ENCODE measurements at places on chromosomes 3 and 15. TPM values are rescaled to one million over a fixed set of nuclear protein-coding genes. Genes with fewer than 3 reads are reported as not detected.

DNA sequence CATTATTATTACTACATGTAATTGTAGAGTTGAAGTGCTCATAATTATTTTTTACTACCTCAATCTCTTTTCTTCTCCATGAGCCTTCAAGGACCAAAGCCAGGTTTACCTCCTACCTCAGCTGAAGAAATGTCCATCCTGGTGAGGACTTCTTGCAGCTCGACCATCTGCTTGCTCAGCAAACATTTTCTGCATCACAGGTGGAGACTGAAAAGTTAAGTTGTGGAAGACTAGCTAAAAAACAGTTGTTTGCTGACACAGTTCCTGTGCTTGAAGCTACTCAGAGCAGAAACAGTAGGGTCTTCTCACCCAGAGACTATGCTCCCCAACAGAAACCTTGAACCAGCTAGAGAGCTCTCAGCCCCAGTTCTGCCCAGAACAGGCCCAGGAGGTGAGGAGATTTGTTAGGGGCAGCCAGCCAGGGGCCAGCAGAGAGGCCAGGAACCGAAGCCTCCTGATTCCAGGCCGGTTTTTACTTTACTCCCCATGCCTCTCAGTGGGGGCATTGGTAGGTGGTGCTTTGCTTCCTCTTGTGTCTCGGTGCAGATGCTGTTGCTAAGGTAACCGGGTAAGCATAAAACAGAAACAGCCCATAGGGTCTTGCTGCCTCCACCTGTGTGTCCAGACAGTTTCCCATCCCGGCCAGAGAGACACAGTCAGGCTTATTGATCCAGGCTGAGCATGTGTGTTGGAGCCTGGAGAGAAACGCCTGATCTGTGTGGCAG lies 54.9 kb downstream of the CCNL1 start:
- DNase-seq: no peak

DNA sequence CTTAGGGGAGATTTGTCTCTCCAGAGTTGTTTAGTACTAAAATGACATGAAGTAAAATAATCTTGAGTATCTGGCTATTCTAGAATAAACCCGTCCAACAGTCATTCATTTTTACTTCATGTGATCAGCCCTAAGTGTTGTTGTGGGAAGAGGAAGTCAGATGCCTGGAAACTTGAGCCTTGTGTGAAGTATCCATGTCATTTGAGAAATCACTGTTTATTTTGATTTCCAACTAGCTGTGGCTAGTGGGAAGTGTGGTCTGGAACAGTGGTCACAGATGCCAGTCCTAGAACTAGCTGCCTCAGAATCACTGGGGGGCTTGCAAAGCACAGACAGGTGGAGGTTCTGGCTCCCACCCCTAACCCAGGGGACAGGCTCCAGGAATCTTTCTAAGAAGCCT lies 77.7 kb upstream of the LIMD1 start:
- DNase-seq: no peak

The SENP8 gene
- 0.19 TPM for polyA plus RNA-seq

DNA sequence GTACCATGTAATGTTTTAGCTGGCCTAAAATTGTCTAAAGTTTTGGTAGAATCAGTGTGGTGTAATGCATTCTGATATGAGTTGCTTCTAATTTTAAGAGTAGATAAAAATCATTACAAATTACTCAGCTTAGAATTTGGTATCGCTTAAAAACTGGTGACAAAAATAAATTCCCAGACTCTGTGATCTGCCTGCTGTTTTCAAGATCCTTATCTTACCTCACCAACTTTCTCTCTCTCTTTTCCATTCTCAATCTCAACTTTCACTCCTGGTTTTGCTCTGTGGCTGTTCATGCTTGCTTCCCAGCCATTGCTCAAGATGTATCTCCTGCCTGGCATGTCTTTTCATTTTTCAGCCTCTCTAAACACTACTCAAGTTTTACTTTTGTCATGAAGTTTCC lies 45.7 kb downstream of the TCF12 start:
- no peak for DNase-seq

The TGM5 gene
- not detected for polyA plus RNA-seq

The FBXO40 gene
- polyA plus RNA-seq: not detected

DNA sequence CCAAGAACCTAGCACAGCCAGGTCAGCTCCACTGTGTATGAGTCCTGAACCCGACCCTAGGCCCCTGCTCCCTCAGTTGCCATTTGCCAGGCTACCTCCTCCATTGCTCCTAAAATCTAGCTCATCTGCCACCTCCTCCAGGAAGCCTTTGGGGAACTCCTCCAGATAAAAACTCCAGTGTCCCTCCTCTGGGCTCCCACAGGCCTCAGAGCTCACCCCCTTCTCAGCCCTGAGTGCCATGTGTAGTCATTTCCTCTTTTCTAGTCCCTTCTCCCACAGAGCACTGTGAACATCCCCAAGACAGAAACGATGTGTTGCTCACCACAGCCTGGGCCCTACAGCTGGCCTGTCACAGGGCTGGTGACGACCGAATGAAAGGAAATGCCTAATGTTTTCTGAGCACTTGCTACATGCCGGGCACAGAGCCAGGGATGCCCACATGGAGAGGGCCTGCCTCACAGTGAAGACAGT lies 61.0 kb downstream of the IQSEC1 start:
- peak; percentile 100 for DNase-seq

The C3orf33 gene
- polyA plus RNA-seq: 0.97 TPM

The PLA2G4E gene
- not detected for polyA plus RNA-seq

GRCh38 chr15:61500951-61501620 lies 272.0 kb upstream of the RORA start:
- no peak for DNase-seq

DNA sequence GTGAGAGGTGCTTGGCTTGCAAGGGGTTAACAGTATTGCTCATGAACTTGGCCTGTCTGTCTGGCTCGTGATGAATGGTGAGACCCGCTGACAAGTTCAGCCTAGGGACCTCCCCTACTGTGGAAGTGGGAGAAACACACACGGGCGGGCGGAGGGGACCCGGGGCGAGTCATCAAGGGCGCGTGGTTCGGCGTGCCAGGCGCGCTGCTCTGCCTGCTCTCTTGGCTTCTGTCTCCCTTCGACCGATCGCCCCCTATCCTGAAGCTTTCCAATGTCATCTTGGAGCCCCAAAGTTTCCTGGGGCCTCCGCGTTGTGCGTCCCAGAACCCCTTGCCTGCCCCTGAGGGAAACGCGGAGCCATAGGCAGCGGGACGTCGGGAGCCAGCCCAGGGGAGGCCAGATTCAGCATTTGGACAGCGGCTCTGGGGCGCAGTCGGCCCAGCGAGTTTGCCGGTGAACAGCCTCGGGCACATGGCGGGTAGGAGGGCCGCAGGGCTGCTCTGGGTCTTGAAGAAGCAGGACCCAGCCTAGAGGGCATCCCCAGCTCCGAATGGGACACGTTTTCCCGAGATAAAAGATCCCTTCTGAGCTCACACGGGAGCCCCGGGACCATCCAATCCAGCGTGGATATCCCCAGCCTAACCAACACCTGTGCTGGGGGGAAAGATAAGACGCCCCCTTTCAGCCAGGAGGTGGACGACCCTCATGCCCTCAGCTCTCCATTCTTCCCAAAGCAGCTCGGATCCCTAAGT lies 27.0 kb upstream of the POLG start:
- DNase-seq: peak; percentile 62

The HCLS1 gene
- 311 TPM for polyA plus RNA-seq

- DNase-seq: no peak
Observed at GRCh38 chr3:197454014-197454413, 101.8 kb downstream of the BDH1 start.

GRCh38 chr3:138417559-138417982 lies 16.8 kb upstream of the ESYT3 start:
- DNase-seq: peak; percentile 57

DNA sequence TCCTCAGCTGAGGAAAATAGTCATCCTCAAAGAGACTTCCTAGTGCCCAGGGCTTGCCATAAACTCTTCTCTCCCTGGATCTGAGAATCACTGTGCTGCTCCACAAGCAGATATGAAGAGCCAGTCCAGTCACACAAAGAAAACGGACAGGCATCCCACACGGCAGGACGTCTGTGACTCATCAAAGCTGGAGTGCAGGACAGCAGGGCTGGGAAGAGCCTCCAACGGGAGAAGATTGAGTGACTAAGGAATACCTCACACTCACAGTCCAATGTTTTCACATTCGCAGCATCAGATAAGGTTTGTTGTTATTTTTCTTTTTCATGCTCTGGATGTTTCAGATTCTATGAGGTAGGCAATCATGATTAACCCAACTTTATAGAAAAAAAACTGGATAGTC lies 57.8 kb downstream of the NEK10 start:
- no peak for DNase-seq

DNA sequence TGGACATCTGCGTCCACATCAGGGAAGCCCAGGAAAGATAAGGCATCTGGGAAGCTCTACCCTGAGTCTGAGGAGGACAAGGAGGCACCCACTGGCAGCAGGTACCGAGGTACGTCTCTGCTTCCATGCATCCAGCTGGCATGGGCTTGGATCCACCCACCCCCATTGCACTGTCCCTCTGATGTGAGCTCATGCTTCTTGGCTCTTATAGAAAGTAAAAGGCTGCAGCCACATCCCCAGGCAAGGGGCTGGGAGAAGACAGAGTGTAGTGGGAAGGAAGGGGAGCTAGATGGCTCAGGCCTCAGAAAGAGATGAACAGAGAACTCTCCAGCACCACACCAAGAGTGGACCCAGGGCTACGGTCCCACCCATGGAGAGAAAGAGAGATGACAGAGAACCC lies 18.2 kb downstream of the PTH1R start:
- DNase-seq: no peak

DNA sequence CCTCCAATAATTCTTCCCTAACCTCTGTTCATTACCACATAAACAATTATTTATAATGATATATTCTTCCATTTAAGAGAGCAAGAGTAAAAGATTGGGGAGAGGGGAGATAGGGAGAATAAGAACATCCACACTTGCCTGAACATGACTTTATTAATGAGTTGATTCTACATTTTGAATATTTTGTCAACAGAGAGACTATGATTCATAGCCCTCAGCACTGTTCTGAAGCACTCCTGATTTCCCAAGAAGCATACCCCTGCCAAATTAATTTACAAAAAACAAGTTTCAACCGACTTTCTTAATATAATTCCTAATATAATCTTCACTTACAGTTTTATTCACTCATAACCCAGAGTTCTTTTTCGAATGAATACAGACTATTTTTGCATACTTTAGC lies 828.8 kb downstream of the ROBO2 start:
- DNase-seq: no peak

DNA sequence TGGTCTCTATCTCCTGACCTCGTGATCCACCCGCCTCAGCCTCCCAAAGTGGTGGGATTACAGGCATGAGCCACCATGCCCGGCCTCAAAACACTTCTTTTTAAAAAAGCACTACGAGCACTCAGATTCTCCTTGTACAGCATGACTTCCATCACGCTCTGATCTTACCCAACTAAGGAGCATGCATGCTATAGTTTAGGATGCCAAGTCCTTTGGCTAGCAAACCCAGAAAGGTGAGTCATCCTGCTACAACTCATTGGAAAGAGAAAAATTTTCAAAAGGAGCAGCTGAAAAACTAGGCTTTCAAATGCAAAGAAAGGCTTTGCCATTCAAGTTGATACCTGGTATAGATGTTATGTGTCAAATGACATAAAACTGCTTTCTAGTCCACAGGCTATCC lies 70.3 kb upstream of the PRICKLE2 start:
- no peak for DNase-seq
